ENCODE measurements at places on chromosomes 6 and 20. TPM values are rescaled to one million over a fixed set of nuclear protein-coding genes. Genes with fewer than 3 reads are reported as not detected.
A peak's percentile ranks its signal among the peaks of the same experiment; 100 is the strongest.

- DNase-seq = no peak
- no peaks in the 10 kb centered on the region for H3K27me3 ChIP-seq
- no peak overlapping the region for H3K27ac ChIP-seq
- H3K36me3 ChIP-seq = no peaks in the 10 kb centered on the region
Observed at GRCh38 chr6:109306733-109307132, 75.5 kb downstream of the CD164 start.

DNA sequence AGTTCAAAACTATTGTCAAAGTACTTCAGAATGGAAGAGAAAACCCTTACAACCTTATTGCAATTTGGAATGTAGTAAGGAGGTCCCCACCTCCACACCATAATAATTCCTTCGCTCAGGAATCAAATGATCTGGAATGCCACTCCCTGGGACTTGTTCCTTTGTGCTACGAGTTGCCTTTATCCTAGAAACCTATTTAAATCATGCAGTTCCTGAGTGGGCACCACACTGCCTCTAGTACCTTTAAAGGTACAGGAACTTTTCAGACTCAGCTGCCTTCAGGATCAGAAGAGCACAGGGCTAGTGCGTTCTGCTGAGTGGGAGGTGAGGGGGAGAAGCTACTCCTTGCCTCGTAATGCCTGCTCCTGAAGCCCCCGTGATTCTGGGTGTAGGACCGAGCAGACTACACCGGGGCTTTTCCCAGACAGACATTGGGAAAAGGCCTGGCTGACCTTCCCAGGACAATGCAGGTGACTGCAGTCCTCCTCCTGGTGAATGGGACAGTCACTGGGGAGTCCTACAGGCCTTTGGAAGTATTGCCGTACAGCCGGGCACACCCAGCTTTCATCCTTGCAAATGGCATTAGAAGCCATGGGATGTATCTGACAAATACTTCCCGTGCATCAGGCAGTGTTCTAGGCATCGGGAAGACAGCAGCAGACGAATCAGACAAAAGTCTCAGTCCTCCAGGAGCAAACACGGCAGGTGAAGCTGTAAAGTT, 11.8 kb upstream of the TUBB2B start:
- H3K27ac ChIP-seq = no peak overlapping the region
- peaks cover 48% of the 10 kb centered on the region for H3K27me3 ChIP-seq
- H3K4me1 ChIP-seq = no peaks in the 10 kb centered on the region
- no peak for DNase-seq

DNA sequence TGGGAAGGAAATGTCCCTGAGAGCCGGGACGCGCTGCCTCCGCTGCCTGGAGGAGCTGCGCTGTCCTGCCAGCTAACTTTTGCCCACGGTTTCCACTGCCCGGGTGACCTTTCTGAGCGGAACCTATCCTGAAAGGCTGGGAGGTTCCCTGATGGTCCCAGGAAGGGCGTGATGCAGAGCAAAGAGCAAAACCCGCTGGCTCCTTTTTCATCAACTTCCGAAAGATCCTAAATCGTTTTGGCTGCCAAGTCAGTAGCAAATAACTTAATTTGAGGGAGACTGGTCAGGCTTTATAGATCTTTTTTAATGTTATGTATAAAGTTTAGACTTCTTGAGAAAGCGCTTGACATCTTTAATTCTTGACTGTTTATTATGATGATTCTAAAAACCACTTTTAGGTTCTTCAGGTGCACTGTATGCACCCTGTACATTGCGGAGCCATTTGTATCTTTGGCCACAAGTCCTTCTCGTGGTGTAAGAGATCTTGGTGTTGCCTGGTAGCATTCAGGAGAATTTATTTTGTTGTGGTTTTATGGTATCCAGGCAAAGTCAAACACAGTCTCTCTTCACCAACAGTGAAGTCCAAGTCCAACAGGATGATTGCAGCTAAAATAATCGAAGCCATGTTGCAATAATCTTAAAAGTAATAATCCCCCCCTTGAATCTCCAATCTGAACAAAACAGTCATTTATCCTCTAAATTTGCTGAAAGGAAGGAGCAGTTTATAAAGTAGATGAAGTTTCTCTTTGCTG, at the start of gene SYNE1:
Gene SYNE1 (minus strand): TSS at position 67 of the 752 bp plus-strand sequence. CDS start 9,031 bp downstream, outside the sequence.
- no peak within 1 kb of the TSS for H3K27ac ChIP-seq
- no peak for DNase-seq
- peak within 1 kb of the TSS; percentile 77 for H3K4me3 ChIP-seq
- peaks cover 44% of the 10 kb centered on the region for H3K27me3 ChIP-seq
- peaks cover 6% of the 10 kb centered on the region for H3K36me3 ChIP-seq
- H3K4me1 ChIP-seq = peaks cover 30% of the 10 kb centered on the region

DNA sequence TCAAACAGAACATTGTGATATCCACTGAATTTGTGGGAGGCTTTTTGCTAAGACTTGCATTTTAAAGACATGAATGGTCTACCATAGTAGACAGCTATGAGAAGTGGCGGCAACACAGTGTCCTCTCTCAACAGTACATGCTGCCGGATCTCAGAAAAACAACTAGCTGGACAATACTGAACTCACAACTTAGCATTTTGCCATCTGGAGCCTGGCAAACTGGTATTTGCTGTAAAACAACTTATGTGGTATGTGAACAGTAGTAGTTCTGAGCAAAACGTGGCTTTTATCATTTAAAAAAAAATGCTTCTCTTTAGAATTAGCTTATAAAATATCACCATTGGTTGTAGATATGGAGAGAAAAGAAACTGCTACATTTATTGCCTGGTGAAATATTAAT, 3.3 kb upstream of the PXDC1 start:
- peaks cover 26% of the 10 kb centered on the region for H3K27me3 ChIP-seq
- H3K36me3 ChIP-seq = no peaks in the 10 kb centered on the region
- H3K4me3 ChIP-seq = no peak overlapping the region
- peaks cover 3% of the 10 kb centered on the region for H3K4me1 ChIP-seq

DNA sequence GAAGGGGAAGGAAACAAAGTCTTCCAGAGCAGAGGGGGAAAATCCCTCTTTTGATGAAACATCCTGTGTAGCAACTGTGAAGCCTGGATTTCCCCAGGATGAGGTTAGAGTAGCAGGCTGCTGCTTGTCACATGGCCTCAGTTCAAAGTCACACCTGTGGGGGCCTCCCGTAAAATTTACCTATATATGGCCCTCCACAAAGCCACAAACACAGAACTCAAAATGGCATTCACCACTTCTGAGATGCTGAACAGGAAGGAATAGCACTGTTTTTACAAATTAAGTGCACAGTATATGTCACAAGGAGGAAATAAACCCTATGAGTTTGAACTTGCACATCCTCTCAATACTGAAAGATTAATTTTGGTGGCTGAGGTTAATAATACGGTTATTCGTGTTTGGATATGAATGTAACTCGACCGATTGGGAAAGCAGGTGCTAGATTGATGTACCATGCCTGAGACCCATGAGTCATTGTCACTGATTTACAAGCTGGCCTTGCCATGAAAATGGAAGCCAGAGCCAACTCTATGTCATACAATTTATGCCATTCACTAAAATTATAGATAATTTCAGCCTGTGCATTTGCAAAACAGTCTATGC, 70.6 kb downstream of the SGK1 start:
- peak overlapping the region; percentile 85 for H3K27ac ChIP-seq
- peak; percentile 71 for DNase-seq

DNA sequence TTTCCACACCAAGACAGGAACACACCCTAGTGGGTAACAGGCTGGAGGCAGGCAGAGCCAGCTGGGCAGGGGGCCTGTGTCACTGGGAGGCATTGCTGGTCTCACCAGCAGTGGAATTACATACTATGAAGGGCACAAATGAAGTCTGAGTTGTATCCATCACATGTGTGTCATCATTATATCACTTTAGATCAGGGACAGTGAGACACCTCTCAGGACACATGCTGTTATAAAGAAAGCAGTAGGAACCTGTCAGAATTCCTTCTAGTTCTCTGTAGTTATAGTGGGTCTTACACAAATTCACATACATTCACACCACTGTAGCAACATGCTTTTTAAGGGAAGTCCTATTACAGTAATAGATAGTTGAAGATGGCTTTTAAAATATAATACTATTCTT, 63.5 kb upstream of the FYN start:
- no peak for DNase-seq
- no peaks in the 10 kb centered on the region for H3K4me1 ChIP-seq
- no peak overlapping the region for H3K27ac ChIP-seq
- peaks cover 10% of the 10 kb centered on the region for H3K36me3 ChIP-seq
- no peak overlapping the region for H3K4me3 ChIP-seq

- no peak for DNase-seq
- H3K4me3 ChIP-seq = no peak overlapping the region
- peaks cover 15% of the 10 kb centered on the region for H3K4me1 ChIP-seq
Observed at GRCh38 chr6:39054577-39055142, 6.1 kb downstream of the GLP1R start.

DNA sequence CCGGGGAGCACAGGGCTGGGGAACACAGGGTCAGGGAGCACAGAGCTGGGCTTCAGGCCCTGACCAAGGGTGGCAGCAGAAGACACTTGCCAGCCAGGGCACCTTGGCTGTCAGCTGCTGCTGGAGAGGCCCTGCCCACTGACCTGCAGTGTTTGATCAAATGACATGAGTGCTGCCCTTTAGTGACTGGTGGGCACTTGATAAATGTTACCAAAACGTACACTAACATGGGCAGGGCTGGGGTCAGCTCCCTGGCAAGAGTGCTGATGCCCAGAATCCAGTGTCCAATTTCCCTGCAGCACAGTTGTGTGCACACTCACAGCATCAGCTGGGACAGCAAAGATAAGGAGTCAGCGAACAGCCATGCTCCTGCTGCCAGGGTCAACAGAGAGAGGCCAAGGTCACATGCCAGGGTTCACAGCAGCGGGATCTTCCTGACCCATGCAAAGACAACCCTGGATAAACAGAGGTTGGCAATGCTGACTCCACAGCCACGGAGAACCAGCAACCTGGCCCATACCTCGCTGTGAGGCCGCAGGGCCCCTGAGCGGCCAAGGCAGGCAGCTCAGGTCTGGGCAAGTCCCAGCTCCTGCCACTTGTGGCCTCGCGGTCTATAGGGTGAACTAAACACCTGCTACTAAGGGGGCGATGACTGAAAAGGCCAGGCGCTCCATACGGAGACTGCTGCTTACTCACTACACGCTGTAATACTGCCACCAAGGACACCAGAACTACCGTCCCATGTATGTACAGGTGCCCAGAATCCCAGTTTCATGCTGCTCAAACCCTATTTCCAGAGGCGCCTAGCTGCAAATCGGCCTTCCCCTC, 46.3 kb downstream of the NINL start:
- no peak for DNase-seq
- no peak overlapping the region for H3K27ac ChIP-seq
- H3K4me3 ChIP-seq = no peak overlapping the region
- H3K36me3 ChIP-seq = no peaks in the 10 kb centered on the region

GRCh38 chr6:80165143-80165542, 58.7 kb downstream of the BCKDHB start:
- H3K4me1 ChIP-seq = peaks cover 15% of the 10 kb centered on the region
- peak overlapping the region; percentile 44 for H3K4me3 ChIP-seq
- H3K27ac ChIP-seq = peak overlapping the region; percentile 75
- DNase-seq = peak; percentile 44

GRCh38 chr6:138230759-138231380, 12.6 kb upstream of the PBOV1 start:
- no peaks in the 10 kb centered on the region for H3K4me1 ChIP-seq
- no peak overlapping the region for H3K4me3 ChIP-seq
- no peak overlapping the region for H3K27ac ChIP-seq
- no peaks in the 10 kb centered on the region for H3K36me3 ChIP-seq

GRCh38 chr6:147821295-147821897, 312.9 kb downstream of the SAMD5 start:
- H3K36me3 ChIP-seq = no peaks in the 10 kb centered on the region
- no peak overlapping the region for H3K27ac ChIP-seq
- H3K27me3 ChIP-seq = no peaks in the 10 kb centered on the region
- no peak for DNase-seq
- H3K4me3 ChIP-seq = no peak overlapping the region

DNA sequence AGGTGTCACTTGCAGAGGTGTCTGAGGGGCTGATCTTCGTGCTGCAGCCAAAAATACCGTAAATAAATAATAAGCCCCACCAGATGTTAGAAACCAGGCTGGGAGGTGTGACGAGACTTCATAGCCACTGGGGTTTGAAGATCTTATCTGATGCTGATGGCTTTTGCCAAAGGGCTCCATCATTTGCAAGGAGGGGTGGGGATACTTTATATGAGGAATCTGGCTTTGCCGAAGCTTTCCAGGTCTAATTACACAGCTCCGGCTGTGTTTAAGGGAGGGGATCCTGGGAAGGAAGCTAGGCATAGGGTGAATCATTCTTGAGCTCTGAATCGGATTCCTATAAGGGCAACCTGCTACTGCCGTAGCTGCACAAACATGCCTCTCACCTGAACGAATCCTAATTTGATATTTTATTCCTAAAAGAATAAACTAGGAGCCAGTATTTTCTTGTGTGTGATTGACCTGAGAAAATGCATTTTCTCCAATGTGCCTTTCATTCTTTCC, 249.6 kb downstream of the SOD2 start:
- peaks cover 12% of the 10 kb centered on the region for H3K27me3 ChIP-seq
- no peaks in the 10 kb centered on the region for H3K36me3 ChIP-seq
- H3K4me1 ChIP-seq = no peaks in the 10 kb centered on the region
- no peak overlapping the region for H3K4me3 ChIP-seq
- no peak overlapping the region for H3K27ac ChIP-seq

DNA sequence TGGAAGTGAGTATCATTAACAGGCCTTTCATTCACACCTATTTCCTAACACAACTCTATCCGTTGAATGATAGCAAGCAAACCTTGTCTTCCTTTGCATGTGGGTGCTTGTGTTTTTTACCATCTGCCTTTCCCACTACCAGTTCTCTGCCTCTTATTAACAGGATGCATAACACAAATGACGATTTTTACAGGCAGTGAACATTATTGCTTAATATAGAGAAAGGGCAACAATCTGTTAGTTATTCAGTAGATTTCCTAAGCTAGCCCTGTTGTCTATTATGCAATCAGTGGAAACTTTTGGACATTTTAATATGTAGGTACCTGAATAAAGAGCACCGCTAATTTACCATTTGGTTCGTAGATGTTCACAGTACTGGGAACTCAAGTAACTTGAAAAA, 348.8 kb upstream of the PLCB4 start:
- H3K27ac ChIP-seq = no peak overlapping the region
- DNase-seq = no peak
- H3K4me3 ChIP-seq = no peak overlapping the region
- H3K4me1 ChIP-seq = no peaks in the 10 kb centered on the region
- H3K27me3 ChIP-seq = no peaks in the 10 kb centered on the region

- DNase-seq = no peak
- peaks cover 63% of the 10 kb centered on the region for H3K36me3 ChIP-seq
- H3K4me1 ChIP-seq = peaks cover 60% of the 10 kb centered on the region
- no peaks in the 10 kb centered on the region for H3K27me3 ChIP-seq
Observed at GRCh38 chr6:111710911-111711310, 105.2 kb upstream of the TRAF3IP2 start.

GRCh38 chr6:24802271-24803059, 3.7 kb upstream of the ARMH2 start:
- H3K36me3 ChIP-seq = peaks cover 59% of the 10 kb centered on the region
- H3K27ac ChIP-seq = no peak overlapping the region
- DNase-seq = no peak
- H3K4me3 ChIP-seq = no peak overlapping the region
- H3K4me1 ChIP-seq = peaks cover 6% of the 10 kb centered on the region
- H3K27me3 ChIP-seq = no peaks in the 10 kb centered on the region

GRCh38 chr20:62494980-62495748, 19.4 kb upstream of the GATA5 start:
- H3K36me3 ChIP-seq = no peaks in the 10 kb centered on the region
- no peak overlapping the region for H3K4me3 ChIP-seq
- no peaks in the 10 kb centered on the region for H3K4me1 ChIP-seq
- H3K27me3 ChIP-seq = no peaks in the 10 kb centered on the region
- no peak for DNase-seq
- no peak overlapping the region for H3K27ac ChIP-seq

Gene CAGE1
- not detected for total RNA-seq

Gene GLP1R
- not detected for total RNA-seq

Gene PLN
- total RNA-seq = not detected

Gene SLC17A2
- not detected for total RNA-seq

Gene KCNS1
- total RNA-seq = 0.13 TPM

Gene PHIP
- total RNA-seq = 31.8 TPM

Gene BNIP5
- total RNA-seq = not detected

Gene C20orf141
- total RNA-seq = not detected

Gene ULBP1
- 2.1 TPM for total RNA-seq

Gene SLC32A1
- total RNA-seq = not detected
